ENCODE measurements at places on chromosomes 5 and 9.

DNA sequence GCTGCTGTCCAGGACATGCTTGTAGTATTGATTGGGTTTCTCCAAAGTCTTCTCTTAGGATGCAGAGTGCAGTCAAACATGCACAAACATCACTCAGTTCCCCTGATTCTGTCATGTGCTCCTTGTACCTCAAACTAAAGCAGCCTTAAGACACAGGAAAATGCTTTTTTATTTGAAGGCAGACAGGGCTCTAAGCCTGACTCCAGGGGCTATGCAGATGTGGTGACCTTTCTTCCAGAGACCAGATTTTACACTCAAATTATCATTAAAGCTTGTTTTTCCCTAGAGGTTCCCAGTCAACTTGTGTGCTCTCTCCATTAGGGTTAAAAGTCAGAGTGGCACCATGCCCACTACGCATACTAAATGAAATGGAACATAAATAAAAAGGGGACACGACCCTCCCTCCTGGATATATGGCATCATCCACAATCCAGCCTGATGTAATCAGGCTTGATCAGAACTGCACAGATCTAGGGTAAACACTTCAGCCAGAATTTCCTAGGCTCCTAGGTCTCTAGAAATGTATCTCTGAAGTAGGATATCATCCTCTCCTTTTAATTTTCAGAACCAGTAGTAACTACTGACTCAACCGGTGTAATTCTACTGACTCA is 771.1 kb downstream of the NR2F1-AS1 start:
- no peaks in the 10 kb centered on the region for H3K4me1 ChIP-seq
- DNase-seq: no peak
- H3K36me3 ChIP-seq: no peaks in the 10 kb centered on the region

GRCh38 chr9:90914868-90915483 is 113.4 kb downstream of the SYK start:
- no peaks in the 10 kb centered on the region for H3K27me3 ChIP-seq
- peak; percentile 93 for DNase-seq
- H3K27ac ChIP-seq: no peak overlapping the region
- H3K4me1 ChIP-seq: no peaks in the 10 kb centered on the region
- no peak overlapping the region for H3K4me3 ChIP-seq

DNA sequence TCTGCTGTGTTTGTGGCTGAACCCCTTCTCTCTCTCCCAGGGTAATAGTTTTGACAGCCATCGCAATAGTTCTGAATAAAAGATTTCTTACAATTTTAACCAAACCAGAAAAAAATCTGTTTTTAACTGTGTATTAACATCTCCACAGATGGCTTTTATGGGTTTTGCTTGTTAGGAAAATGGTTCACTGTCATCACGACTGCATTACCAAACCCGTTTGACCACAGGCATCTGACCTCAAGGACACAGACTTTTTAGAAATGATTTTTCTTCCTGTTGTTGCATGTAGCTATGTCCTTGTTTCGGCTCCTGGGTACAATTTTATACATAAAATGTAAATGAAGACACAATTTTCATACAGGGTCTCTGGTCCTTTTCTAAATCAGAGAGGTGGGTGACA is 316.1 kb downstream of the IRX1 start:
- no peaks in the 10 kb centered on the region for H3K27me3 ChIP-seq
- no peaks in the 10 kb centered on the region for H3K4me1 ChIP-seq
- no peak overlapping the region for H3K4me3 ChIP-seq
- H3K27ac ChIP-seq: no peak overlapping the region
- no peak for DNase-seq

GRCh38 chr9:35669331-35670145 is 4.2 kb upstream of the CA9 start:
- no peak overlapping the region for H3K4me3 ChIP-seq
- H3K27me3 ChIP-seq: no peaks in the 10 kb centered on the region
- peak; percentile 5 for DNase-seq
- H3K4me1 ChIP-seq: peaks cover 23% of the 10 kb centered on the region
- H3K36me3 ChIP-seq: no peaks in the 10 kb centered on the region

GRCh38 chr9:18208166-18209059 is 265.5 kb upstream of the ADAMTSL1 start:
- no peaks in the 10 kb centered on the region for H3K4me1 ChIP-seq
- no peaks in the 10 kb centered on the region for H3K36me3 ChIP-seq
- H3K27ac ChIP-seq: no peak overlapping the region
- DNase-seq: no peak
- H3K4me3 ChIP-seq: no peak overlapping the region

DNA sequence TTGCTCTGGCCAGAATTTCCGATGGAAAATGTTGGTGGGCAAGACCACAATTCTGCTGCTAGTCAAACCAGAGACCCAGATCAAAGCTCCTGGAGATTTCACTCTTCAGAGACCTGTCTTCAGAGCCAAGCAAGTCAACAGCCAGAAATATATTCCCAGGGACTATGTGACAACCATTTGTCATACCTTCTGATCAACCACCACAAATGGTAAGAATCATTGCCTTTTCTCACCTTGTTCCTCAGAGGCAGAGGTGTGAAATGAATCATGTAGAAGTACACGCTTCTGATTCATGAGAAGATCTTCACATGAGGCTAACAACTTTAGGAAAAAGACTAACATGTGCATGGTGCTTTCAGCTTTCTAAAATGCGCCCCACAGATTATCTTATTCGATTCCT is 53.5 kb downstream of the SUSD1 start:
- no peak overlapping the region for H3K4me3 ChIP-seq
- H3K4me1 ChIP-seq: no peaks in the 10 kb centered on the region
- DNase-seq: no peak
- no peaks in the 10 kb centered on the region for H3K36me3 ChIP-seq

DNA sequence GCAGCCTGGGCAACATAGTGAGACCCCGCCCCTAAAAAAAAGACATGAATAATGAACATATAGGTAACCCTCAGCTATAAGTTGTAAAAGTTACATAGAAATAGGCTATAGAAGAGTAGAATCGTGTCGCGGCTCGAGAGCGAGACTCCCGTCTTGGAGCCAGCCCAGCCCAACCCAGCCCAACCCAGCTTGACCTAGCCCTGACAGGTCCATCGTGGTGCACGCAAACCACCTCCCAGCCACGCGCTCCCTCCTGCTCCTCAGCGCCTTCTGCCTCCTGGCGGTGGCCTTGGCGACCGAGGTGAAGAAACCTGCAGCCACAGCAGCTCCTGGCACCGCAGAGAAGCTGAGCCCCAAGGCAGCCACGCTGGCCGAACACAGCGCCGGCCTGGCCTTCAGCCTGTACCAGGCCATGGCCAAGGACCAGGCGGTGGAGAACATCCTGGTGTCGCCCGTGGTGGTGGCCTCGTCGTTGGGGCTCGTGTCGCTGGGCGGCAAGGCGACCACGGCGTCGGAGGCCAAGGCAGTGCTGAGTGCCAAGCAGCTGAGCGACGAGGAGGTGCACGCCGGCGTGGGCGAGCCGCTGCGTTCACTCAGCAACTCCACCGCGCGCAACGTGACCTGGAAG is 10.8 kb downstream of the KIF24 start:
- H3K4me3 ChIP-seq: no peak overlapping the region
- no peaks in the 10 kb centered on the region for H3K27me3 ChIP-seq

- H3K36me3 ChIP-seq: no peaks in the 10 kb centered on the region
- peak overlapping the region; percentile 27 for H3K27ac ChIP-seq
- no peak overlapping the region for H3K4me3 ChIP-seq
- peaks cover 9% of the 10 kb centered on the region for H3K4me1 ChIP-seq
Observed at GRCh38 chr9:134863941-134864820, 16.4 kb upstream of the FCN2 start.

GRCh38 chr9:5513966-5514616 is 3.8 kb downstream of the PDCD1LG2 start:
- no peak for DNase-seq
- H3K36me3 ChIP-seq: no peaks in the 10 kb centered on the region
- no peak overlapping the region for H3K4me3 ChIP-seq
- peak overlapping the region; percentile 3 for H3K27ac ChIP-seq
- H3K4me1 ChIP-seq: peaks cover 44% of the 10 kb centered on the region
- H3K27me3 ChIP-seq: no peaks in the 10 kb centered on the region

GRCh38 chr5:35956429-35956828 is 18.0 kb upstream of the CAPSL start:
- no peak overlapping the region for H3K27ac ChIP-seq
- no peaks in the 10 kb centered on the region for H3K4me1 ChIP-seq
- no peak overlapping the region for H3K4me3 ChIP-seq
- no peaks in the 10 kb centered on the region for H3K36me3 ChIP-seq
- no peak for DNase-seq

GRCh38 chr9:92278110-92278509 is 15.4 kb downstream of the IARS1 start:
- H3K4me3 ChIP-seq: no peak overlapping the region
- peaks cover 81% of the 10 kb centered on the region for H3K36me3 ChIP-seq
- no peaks in the 10 kb centered on the region for H3K4me1 ChIP-seq
- H3K27me3 ChIP-seq: no peaks in the 10 kb centered on the region

DNA sequence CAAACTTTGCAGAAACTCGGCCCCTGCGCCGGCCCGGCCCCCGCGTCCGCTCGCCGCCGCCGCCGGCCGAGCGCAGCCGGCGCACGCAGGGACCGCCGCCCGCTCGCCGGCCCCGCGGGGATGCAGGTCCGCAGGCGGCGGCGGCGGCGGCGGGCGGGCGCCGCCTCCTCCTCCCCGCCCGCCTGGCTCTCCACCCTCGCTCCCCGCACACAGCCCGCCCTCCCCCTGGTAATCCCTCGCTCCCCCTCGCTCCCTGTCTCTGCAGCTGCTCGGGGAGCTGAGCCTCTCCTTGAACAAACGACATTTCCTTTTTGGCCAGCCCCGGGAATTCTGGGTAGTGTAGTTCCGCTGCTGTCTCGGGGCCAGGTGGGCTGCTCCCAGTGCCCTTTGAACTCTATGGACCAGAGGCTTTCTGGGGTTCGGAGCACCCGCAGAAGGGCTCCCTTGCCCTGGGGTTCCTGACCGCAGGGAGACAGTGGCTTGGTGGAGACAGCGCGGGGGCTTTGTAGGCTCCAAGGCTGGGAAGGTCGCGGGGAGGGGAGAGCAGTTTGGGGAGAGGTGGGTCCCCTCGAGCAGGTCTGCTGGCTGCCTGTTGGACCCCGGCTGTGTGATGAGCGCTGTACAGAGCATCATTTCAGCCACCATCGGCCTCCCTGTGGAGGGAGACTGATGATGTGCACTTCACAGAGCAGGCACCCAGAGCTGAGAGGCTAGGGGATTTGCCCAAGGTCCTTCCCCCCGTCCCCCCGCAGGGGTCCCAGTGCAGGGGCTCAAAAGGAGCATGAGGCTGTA is 1.8 kb upstream of the FAM78A start:
- peak overlapping the region; percentile 83 for H3K4me3 ChIP-seq
- H3K27ac ChIP-seq: peak overlapping the region; percentile 90

DNA sequence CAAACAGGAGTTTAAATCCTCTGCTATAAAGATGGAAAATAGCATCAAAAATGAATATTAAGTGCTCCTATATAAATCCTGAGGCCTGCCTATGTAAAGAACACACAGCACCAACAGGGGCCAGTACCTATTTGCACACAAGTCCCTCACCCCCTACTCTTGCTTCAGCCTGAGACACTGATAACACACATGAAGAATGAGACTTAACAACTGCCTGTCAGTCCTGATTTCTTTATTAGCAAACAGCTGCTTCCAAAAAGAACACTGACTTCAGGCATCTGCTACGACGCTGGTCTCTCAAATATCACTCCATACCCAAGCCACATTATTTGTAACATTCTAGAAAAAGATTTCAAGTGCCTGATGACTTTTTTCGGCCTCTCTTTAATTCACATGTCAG is 55.5 kb downstream of the MYO10 start:
- no peak overlapping the region for H3K4me3 ChIP-seq
- no peaks in the 10 kb centered on the region for H3K4me1 ChIP-seq
- H3K36me3 ChIP-seq: no peaks in the 10 kb centered on the region
- H3K27ac ChIP-seq: no peak overlapping the region
- no peak for DNase-seq

DNA sequence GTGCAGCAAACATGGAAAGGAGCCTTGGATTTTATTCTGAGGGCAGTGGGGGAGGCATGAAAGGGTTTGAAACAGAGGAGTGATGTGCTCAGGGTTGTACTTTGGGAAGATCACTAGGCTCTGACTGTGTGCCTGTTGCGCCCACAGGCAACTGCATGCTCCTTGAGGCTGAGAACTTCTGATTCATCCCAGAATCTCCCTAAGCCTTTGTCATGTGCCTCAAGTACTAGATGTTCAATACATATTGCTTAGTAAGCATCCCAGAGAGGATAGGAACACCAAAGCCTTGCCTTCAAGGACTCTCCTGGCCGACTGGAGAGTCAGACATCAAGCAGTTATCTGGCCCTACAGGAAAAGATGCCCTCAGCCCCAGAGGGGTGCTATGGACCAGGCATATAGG is 54.1 kb downstream of the ARHGEF37 start:
- no peak for DNase-seq
- H3K4me3 ChIP-seq: no peak overlapping the region
- no peaks in the 10 kb centered on the region for H3K27me3 ChIP-seq
- no peaks in the 10 kb centered on the region for H3K36me3 ChIP-seq

All from spleen (tissue), 13 donors.